Prostate gland (tissue), 2 donors: ENCODE measurements at places on chromosomes 5 and 9. TPM values are rescaled to one million over a fixed set of nuclear protein-coding genes. Genes with fewer than 3 reads are reported as not detected.

The C5orf58 gene
- total RNA-seq: not detected

The GABRA1 gene
- 0.77 TPM for total RNA-seq

DNA sequence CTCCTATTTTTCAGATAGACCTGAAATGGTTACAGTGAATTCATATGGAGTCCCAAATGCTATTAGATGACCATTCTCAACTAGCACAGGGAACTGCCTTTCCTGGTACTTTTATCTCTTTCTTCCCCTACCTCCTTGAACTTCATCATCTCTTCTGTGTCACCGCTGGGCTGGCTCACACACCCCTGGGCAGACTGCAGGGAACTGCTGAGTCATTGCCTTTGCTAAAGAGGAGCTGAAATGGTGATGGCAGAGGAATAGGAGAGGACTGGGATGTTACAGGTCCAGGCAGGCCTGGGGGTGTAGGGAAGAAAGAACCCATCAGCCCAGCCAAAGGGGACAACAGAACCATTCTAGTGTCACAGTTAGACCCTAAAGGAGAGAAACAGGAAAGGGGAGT lies 322.3 kb downstream of the ASTN2 start:
- DNase-seq: no peak

DNA sequence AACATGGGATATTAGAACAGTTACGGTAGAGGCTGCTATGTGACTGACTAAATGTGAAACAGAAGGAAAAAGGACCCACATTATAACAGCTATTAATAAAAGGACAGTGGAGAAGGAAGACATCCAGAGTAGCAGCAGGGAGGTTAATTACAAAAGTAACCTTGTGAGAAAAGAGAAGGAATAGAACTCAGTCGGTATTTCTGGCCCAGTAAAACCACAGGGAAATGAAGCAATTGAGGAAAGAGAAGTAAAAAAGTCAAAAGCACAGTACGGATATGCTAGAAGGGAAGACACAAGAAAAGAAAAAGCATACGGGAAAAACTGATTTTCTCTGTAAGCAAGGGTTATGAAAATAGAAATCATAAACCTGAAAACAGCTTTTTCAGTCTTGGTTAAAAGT lies 164.7 kb downstream of the RFX3 start:
- no peak for DNase-seq

DNA sequence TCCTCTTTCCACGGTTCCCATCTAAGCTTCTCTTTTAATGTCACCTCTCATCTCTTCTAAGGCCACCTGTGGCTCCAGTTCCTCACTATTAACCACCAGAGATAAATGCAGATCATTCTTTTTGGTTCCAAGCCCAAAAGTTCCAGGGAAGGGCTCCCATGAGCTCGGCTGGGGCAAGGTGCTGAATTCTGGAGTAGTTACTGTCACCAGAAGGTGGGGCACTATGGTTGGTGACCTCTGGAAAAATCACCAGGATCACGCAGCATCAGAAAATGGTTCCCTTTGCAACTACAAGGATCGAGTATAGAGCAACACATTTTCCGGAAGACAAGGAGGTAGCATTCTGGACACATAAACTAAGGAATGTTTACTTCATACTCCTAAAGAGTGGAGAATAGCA lies 528.7 kb upstream of the DAP start:
- DNase-seq: no peak

The NFIL3 gene
- total RNA-seq: 28.7 TPM

DNA sequence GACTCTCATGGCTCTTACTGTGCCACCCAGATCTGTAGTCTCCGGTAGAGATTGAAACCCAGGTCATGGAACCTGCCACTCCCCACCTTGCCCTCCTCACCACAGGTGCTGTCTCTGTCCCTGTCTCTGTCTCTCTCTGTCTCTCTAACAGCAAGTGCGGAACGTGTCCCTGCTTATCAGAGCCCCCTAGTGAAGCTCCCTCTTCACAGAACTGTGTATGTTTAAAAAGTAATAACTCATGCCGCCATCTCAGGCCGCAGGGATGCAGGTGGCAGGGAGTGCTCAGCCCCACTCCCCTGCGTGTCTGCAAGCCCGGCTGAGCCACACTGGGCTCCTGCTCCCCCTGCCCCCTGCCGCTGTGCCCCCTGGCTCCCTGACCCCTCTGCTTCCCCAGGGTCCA lies 43.8 kb downstream of the UNC5A start:
- no peak for DNase-seq

- DNase-seq: no peak
These were observed 76.1 kb downstream of the C9orf50 start for GRCh38 chr9:129544761-129545160.

The SPINK4 gene
- total RNA-seq: not detected

DNA sequence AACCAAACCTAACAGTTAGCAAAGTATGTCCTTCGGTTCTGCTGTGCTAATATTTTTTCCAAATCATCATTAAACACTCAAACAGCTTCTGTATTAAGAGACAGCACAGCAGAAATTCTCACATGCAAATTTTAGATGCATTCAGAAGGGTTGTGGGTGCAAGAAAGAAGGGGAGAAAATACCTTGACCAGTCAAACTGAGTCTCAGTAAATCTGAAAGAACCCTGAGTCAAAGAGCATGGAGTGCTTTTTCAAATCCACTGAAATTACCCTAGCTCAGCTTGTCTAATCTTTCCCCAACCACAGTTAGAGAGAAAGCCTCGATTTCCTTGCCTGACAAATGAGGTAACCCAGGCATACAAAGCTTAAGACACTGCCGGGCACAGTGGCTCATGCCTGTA lies 55.1 kb downstream of the RETREG1 start:
- no peak for DNase-seq

GRCh38 chr5:180818677-180819341 lies 16.2 kb upstream of the MGAT1 start:
- no peak for DNase-seq

DNA sequence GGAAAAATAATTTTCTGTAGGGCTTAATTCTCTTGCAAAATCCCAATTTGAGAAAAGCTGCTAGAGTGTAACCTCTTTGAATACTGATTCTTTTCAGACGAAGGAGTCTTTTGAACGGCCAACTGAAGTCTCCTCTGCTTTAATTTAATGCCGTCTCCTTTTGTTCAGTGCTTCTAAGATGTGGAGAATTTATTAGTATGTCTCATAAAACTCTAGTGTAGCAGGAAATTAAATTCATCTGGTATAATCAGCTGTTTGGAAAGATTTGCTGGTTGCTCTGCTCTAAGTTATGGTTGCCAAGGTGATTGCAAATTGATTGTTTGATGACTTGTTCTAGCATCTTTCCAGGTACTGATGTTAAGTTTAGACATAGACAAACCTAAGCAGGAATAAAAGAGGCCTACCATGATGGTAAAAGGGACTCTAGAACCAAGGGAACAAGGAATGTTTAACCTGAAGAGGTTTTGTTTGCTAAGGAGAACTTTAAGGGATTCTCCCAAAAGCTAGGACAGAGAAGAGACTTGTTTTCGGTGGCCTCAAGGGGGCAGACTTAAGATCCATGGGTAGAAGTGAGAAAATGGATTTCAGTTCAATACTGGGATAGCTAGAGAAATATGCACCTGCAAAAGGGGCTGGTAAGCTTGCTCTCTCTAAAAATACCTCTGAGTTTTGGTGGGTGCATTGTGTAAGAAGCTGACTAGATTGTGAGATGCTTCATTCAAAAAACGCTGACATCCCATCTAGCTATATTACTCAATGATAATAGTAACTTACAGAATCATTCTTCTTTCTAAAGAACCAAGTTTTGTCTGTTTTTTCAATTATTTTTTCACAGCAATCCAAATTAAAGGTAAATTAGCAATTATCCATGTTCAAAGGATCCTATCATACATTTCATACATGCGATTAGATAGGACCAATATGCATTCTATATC lies 5.7 kb upstream of the ADRB2 start:
- no peak for DNase-seq

The OTP gene
- total RNA-seq: not detected

DNA sequence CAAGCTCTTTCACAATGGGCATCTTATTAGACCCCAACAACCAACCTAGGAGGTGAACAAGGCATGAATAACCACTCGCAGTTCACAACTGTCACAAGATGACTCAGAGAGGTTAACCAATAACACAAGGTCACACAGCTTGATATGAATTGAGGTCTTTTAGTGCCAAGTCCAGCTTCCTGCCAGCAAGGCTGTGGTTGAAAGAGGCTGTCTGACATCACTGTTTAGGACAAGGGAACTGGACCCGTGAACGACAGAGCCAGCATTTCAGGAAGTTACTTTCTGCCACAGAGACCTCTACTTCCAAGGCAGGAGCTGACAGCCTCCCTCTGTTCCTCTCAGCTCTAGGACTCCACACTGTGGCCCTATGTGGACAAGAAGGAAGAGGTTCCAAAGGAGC lies 53.4 kb upstream of the ALDH1B1 start:
- no peak for DNase-seq

- no peak for DNase-seq
These were observed 41.2 kb downstream of the RALGPS1 start for GRCh38 chr9:126955811-126956210.

DNA sequence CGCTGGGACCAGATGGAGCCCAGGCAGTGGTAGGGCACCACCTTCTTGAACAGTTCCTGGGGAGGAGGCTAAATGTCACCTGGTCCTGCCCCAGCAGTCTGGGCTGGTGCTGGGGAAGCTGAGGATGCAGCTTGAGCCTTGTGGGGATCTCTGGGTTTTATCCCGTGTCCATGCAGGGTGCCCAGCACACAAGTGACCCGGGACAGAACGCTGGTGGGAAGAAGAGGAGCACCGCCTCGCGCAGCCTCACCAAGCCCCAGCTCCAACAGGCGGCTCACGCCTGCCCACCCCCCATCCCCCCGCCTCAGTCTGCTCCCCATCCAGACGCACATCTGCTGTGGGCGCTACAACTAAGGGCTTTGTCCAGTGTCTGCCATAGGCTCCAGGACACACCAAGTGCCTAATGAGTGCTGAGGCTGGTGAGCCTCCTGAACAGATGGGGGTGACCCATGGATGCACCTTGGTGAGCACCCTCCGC lies 13.8 kb downstream of the RALGDS start:
- no peak for DNase-seq

DNA sequence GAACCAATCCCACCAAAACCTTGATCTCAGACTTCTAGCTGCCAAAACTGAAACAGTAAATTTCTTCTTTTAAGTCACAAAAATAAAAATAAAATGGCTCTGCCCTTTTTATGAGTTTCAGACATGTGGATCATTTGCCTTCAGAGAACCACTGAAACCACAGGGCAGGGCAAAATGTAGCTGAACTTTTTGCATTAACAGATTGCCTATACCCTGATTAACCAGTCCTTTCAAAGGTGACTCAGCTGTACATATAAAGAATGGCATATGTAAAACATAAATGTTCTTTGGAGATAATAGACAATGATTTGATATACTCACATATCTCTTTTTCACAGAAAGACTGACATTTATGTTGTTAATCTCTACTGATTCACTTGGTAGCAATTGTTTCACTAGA lies 187.1 kb upstream of the GRIN3A start:
- no peak for DNase-seq

DNA sequence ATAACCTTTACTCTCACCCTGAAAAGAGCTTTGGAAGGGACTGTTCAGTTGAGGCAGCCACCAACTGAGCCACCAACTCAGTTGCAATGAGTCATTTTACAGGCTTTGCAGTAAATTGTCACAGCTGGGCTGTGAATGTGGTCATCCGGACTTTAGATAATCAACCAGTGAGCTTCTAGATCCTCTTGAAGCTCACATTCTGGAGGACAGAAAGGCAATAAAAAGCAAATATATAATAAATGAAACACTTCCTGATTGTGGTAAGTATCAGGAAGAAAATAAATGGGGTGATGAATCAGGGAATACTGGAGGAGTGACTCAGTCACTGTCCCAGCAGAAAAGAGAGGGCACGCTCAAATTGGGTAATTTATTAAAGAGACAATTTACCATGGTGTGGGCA lies 13.2 kb upstream of the C5orf58 start:
- DNase-seq: no peak

GRCh38 chr5:141199359-141200235 lies at the start of gene PCDHB11:
TSS of gene PCDHB11 (plus strand) at chr5:141199627. CDS start at chr5:141199775, 148 bp downstream.
- no peak for DNase-seq

DNA sequence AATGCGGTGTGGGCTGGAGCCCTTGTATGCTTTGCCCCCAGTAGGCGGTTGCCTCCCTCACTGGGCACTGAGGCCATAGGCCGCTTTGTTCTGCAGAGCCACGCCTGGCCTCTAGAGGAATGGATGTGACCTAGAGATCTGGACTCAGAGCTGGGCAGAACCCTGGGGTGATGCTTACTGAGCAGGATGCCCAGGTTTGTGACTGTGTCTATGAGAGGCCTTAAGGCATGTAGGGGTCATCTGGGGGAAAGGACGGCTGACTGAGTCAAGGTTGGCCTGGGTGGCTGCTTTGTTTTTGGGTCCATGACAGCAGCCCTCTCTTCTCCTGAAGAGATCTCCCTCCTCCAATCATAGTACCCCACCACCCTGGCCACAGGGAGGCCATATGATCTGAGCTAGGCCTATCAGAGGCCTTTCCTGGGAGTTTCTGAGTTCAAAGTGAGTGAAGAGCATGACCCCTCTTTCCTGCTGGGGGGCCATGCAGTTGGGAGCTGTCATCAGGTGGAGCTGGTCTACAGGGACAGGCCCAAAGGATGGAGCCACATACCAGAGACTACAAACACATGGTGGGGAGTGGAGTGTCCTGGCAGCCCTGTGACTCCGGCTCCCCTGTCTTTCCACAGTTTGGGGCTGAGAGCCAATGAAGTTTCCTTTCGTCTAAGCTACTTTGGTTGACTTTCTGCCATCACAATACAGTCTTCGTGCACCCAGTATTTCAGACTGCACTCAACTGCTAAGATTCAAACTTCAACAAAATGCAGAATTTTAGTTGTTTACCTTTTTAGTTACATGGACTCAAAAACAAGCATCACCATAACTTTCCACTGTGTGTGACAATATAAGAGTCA lies 165.4 kb downstream of the AUH start:
- DNase-seq: no peak

- DNase-seq: no peak
These were observed 417.5 kb upstream of the MEF2C start for GRCh38 chr5:89300426-89300970.

The PCDHGB2 gene
- 5.3 TPM for total RNA-seq

The CCL27 gene
- total RNA-seq: not detected

The TRPM3 gene
- total RNA-seq: 0.32 TPM
